ENCODE measurements at places on chromosomes 7 and 10.

- DNase-seq: no peak
Measured at GRCh38 chr7:44647981-44648714, 41.7 kb downstream of the OGDH start.

GRCh38 chr7:149226840-149227494 lies 12.5 kb upstream of the ZNF212 start:
- DNase-seq: no peak

- DNase-seq: no peak
Measured at GRCh38 chr7:48781752-48782151, 142.6 kb upstream of the CDC14C start.

- no peak for DNase-seq
Measured at GRCh38 chr10:57979491-57979890, 288.2 kb downstream of the IPMK start.

DNA sequence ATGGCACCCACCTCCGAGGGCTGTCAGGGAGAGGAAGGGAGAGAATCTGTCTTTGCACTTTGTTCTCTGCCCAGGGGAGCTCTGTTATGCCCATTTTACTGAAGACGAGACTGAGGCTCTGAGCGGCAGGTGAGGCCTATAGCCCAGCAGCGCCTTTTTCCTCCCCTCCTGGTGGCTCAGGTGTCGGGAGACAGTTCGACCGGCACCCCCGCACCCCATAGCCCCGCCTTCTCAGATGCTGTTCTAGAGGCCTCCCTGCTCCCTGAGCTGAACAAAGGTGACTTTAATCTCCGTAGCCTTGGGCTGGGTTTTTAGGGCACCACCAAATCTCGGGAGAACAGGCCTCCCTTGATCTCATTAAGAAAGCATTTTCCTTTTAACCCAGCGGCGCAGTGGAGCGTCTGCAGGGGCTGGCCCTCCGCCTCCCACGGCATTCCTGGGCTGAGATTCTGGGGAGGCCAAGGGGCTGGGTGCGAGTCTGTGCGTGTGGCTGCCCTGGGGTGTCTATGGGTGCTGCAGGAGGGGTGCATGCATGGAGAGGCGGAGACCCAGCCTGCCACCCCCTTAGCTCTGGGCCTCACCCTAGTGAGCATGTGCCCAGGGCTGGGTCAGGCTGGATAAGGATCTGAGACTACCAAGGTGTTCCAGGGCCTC lies 3.3 kb downstream of the LFNG start:
- no peak for DNase-seq

DNA sequence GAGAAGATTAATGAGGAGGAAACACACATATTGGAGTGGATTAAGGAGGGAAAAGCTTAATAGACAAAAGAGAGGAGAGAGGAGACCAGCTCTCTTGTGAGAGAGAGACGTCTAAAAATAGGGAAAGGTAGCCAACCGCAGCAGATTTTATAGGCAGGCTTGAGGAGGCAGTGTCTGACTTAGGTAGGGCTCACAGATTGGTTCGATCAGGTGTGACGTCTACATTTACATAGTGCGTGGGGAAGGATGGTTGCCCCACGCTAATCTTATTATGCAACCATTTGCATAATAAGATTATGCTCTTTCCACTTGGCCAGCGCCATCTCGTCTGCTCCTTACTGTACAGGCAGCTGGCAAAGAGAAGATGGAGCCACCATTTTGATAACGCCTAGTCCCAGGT lies 122.0 kb downstream of the MARCHF5 start:
- no peak for DNase-seq

DNA sequence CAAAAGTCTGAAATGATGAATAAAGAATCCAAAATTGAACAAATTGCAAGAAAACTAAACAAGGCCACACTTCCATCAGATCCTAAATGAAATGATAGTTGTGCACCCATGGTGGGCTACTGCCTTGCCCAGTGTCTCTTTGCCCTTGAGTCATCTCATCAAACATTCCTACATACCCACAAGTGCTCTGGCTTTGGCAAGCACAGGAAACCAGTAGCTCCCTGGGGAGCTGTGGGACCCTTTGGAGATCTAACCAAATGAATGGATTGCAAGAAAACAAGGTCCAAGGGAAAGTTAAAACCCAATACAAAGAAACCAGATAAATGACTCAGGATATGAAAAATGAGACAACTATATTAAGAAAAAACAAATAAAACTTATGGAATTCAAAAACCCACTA lies 129.8 kb upstream of the TMEM229A start:
- no peak for DNase-seq

- DNase-seq: no peak
Measured at GRCh38 chr10:30675791-30676718, 46.5 kb upstream of the LYZL2 start.

DNA sequence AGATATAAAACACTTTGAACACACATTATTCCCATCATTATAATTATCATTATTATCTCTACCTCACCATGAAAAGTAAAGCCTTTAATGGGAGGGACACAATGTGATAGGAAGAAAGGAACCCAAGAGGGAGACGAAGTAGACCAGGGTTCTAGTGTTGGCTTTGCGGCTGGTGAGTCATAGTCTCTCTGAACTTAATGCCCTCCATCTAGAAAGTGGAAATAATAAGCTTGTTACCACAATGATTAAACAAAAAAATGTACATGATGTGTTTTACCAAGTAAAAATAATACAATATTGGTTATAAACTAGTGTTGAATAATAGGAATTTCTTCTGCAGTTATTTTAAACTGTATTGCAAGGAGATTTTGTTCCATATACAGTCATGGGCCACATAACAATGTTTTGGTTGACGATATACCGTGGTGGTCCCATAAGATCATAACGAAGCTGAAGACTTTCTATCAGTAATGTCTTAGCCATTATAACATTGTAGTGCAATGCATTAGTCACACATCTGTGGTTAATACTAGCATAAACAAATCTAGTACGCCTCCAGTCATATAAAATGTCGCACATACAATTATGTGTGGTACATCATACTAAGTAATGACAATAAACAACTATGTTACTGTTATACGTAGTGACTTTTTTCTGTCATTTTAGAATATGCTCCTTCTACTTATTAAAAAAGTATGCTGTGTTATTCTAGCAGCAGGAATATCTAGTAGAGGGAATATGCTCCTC lies 450.6 kb upstream of the SORCS1 start:
- no peak for DNase-seq

DNA sequence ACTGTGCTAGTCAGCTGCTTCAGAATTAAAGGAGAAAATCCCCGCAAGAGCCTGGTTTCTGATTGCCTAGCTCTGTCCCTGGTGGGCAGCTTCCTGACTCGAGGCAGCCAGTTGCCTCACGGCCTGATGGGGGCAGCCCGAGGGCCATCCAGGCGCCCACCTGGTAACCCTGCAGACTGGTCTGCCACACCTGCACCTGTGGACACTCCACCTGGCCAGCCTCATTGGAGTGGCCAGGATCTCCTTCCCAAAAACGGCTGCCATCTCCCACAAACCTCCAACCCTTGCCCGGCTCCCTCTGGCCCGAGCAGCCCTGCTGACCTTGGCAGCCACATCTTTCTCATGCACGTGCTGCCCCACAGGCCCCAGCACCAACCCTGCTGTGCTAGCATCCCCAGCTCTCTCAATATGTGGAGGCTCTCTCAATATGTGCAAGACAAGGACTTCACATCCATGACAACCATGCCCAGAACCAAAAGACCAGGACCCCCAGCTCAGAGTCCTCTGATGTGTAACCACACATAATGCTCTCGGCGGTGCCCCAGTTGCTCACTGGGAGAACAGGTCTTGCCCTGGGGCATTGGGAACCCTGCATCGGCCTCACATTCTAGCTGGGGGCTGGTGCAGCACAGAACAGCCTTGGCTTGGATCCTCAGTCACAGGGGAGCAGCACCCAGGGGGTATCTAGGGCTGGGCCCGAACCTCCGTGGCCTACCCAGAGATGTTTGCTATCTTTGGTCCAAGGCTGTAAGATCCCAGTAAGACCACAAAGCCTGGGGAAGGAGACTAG lies 14.6 kb downstream of the DRGX start:
- no peak for DNase-seq

DNA sequence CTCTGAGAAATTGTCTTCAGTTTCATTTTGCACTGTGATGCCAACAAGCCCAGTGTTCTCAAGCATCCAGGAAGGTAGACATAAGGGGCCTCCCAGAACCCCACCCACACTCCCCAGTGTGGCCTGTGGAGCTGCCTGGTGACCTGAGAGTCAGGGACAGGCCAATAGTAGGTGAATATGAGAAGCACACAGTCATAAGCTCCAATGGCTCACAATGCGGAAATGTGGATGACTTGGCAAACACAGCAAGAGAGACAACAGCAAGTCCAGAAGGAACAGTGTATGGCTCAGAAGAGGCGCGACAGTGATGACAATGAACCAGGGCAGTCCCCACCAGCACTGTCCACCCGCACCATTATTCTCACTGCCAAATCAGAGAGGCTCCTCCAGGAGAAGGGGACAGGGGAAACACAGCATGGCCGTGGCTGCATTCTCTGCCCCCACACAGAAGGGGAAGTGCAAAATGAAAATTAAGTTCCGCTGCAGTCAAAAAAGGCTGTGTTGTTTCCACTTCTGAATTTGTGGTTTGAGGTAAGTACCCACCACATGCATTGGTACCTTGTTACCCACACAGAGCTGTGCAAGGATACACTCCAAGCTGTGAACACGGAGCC lies 419.8 kb downstream of the GRID1 start:
- peak; percentile 31 for DNase-seq

DNA sequence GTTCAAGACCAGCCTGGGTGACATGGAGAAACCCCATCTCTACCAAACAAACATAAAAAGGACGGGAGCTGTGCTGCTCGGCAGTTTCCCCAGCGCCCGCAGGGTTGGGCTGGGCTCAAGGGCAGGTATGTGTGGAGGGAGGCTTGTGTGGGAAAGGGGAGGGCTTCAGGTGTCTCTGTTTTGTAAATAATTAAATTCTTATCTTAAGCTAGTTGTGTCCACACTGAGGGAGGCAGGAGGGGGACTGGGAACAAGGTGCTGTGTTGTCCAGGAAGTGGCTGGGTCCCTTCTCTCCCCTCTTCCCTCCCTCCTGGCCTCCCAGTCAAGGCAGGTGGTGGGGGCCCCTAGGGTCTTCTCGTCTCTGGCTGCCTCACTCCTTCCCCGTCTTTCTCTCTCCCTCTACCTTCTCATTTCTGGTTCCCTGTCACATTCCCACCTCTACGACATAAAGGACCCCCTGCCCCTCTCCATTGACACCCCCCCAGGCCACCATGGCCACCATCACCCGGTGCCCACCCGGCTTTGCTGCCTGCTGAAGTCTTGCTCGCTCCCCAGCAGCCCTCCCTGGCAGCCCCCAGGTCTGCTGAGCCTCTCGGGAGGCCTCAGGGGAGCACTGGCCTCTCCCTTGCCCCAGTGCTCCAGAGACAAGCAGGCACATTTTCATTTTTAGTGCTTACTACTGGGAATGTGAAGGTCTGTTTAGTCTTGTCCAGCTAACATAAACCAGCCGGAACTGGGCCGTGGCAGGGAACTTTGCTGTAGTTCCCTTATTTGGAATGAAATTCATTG lies 19.3 kb downstream of the NEURL1 start:
- no peak for DNase-seq

DNA sequence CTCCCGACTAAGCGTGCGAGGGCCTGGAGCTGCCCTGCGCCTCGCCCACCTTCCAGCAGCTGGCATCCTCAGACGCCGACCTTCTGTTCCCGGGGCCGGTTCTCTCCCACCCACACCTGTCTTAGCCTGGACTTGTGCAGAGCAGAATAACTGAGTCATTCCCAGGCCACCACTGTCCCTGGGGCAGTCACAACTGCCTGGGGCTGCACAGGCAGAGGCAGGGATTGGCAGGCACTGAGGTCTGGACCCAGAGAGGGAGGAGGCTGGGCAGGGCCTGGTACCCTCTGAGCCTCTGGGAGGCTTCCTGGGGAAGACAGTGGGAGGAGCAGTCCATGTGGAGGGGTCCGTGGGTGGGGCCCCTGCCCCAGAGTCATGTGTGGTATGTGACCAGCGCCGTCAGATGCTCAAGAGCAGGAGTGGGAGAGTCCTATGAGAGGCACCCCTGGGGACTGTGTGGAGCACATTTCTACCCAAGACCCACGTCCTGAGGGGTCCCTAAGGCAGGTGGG lies 74.3 kb downstream of the NKX6-2 start:
- no peak for DNase-seq

GRCh38 chr7:91033574-91033973 lies 230.7 kb upstream of the FZD1 start:
- DNase-seq: no peak

DNA sequence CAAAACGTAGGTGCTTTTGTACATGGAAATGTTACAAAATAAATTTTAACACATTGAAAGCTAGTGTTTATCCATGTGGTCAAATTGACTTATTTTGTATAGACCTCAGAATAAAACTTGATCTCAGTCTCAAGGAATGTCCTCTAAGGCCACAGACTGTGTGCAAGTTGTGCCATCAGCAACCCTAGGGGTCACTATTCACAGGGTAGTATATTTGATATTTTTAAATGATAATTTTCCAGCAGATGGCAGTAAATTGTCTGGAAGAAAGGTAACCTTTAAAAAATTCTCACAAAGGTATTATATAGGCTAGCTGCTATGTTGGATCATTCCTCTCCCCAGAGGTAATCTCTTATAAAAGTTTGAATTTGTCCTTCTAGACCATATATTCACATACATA lies 12.9 kb upstream of the SNX10 start:
- no peak for DNase-seq

- no peak for DNase-seq
Measured at GRCh38 chr10:52466464-52466863, 152.4 kb downstream of the DKK1 start.

GRCh38 chr7:2037808-2038522 lies 194.8 kb downstream of the MAD1L1 start:
- DNase-seq: no peak

DNA sequence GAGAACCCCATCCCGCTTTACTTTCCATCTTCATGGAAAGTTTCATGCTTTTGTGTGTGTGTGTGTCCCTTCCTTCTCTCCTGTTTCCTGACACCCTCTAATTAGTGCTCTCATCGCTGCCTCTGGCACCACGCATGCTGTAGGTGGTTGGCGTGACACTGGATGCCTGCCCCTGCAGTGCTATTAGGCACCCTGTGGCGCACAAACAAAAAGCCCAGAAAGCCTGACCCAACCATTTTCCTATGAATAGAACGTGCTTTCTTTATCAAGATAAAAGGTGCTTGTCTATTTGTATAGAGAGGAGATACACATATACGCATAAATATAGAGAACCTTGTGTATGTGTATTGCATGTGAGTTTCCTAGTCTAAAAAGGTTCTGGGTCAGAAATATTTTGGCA lies 120.8 kb upstream of the CDCA7L start:
- no peak for DNase-seq

DNA sequence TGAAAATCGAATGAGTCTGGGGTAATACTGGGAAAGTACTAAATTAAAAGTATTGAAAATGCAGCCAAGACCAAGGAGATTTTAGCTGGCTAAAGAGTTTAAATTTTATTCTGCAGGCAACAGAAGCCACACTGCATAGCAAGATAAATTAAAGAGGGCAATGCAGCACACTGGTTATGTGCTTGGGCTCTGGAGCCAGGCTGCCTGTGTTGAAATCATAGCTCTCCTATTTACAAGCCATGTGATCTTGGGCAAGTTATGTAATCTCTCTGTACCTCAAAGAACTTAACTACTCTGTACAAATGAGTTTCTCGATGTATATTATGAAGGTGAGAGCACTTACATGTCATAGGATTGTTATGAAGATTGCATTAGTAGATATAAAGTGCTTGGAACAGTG lies 9.9 kb downstream of the SLC25A13 start:
- DNase-seq: no peak

- no peak for DNase-seq
Measured at GRCh38 chr7:152754075-152754730, 5.3 kb upstream of the ACTR3B start.
